ENCODE measurements at places on chromosomes 11 and 22.
A peak's percentile ranks its signal among the peaks of the same experiment; 100 is the strongest.

GRCh38 chr11:60786811-60787567, 1.9 kb downstream of the MS4A10 start:
- DNase-seq: peak; percentile 38

DNA sequence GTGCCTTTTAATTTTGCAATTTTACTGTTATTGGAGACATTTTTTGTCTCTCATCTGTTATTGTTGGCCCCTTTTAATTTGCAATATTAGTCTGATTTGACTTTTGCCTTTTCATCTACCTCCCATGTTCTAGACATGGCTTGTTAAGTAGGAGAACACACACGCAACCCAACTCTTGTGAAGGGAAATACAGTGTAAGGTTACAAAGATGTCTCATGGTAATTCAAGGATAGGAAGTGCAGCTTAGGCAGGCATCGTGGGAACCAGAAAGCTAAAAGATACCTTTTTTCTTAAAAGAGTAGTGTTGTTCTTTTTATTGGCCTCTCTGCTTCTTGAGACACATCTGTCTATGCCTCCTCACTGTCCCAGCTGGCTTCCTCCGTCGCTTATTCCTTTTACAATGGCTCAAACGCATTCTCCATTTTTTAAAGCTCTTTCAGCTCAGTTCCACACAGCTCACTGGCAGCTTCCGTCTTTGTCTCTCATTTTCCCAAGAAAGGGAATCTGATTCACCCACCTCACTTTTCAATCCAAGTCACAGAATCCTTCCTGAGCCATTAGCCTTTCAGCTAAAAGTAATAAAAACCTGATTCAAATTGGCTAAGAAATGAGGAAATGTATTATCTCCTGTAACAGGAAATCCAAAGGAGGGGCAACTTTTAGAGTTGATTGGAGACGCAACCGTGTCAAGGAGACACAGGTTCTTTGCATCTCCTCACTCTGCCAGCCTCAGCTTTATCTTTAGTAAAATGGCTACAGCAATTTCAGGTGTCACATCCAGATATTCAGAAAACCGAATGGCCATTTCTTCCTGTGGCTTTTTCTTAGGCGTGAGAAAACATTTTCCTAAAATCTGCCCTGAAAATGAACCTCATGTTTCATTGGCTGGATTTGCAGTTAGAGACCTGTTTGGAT, 57.2 kb downstream of the SIK2 start:
- no peak for DNase-seq

- no peak for DNase-seq
Measured at GRCh38 chr22:48297296-48297695, 1530.4 kb downstream of the BRD1 start.

- no peak for DNase-seq
Measured at GRCh38 chr11:45092404-45092785, 54.0 kb upstream of the PRDM11 start.

- DNase-seq: no peak
Measured at GRCh38 chr11:44255406-44256071, 54.4 kb downstream of the ALX4 start.

DNA sequence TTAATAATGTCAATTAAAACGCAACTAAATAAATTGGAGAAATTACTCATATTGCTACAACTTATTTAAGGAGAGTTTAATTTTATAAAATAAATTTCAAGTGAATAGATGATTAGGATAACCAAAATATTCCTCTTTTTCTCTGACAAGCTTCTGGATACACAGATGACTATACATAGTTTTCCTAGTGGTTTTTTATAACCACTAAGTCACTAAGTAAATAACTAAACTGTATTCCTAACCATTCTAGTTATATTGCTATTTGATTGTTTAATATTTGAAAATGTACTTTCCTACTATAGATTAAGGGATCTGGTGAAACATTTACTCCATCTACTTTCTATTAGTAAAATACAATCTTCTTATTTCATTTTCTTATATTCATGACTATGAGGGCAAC, 4.7 kb upstream of the ANGPTL5 start:
- no peak for DNase-seq

DNA sequence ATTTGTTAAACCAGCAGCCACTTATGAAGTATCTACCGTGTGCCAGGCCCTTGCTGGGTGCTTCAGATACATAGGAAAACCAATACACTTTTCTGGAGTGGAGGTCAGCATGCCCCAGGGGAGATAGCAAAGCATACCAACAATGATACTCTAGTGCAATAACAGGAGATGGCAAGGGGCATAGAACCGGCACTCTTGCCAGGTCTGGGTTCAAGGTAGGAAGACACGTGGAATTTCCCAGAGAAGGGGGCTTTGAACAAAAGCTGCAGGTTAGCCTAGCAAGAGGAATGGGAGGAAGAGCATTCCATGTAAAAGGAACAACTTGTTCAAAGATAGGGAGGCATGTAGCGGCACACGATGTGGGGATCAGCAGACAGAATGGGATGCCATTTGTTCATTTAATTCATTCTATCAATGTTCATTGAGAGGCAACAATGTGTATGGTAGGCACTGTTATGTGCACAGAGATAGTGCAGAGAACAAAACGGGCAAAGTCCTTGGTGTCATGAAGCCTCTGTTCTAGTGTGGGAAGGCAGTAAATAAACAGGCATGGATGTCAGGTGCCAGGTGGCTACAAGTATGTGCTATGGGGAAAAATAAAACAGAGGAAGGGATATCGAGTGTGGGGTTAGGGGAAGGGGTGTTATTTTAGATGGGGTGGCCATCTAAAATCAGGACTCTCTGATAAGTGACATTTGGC, 162.6 kb upstream of the E2F8 start:
- DNase-seq: no peak

DNA sequence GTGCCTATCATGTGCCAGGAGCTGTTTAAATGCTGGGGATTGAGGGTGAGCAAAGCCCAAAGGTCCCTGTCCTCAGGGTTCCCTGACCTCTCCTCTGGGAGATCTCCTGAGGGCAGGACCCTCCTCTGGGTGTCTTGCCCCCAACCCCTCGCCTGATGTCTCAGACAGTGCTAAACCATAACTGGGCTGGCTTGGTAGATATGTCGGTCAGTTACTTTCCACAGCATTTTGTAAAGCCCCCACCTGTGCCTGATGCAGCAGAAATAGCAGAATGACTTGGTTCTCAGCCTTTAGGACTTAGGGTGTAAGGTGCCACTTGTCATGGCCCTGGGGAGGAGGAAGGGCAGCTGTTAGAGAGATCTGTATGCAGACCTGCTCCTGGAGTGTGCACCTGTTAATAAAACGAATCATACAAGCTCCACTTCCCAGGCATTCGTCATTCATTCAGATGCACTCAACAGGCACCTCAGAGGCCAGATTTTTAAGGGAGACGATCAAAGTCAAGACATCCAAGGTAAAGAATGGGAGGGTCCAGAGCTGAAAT, 88.1 kb downstream of the TP53I11 start:
- no peak for DNase-seq

GRCh38 chr22:20267441-20268278, 458 bp downstream of the RTN4R start:
- no peak for DNase-seq

DNA sequence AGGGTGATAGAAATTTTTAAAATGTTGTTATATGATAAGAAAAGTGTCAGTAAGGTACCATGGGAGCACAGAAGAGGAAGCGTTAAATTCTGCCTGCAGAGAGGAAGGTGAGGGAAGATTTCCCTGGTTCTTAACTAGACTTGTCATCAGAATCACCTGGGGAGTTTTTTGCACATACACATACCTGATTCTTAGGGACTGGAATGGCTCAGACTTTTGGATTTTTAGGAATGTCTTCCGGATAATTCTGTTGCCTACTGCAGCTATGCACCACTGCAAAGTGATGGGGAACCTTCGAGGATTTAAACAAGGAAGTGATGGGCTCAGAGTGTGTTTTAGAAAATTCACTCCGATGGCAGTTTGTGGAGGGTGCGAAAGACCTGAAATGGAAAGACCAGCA, 21.9 kb downstream of the STX3 start:
- no peak for DNase-seq

- no peak for DNase-seq
Measured at GRCh38 chr11:10359171-10359570, 54.3 kb downstream of the ADM start.

DNA sequence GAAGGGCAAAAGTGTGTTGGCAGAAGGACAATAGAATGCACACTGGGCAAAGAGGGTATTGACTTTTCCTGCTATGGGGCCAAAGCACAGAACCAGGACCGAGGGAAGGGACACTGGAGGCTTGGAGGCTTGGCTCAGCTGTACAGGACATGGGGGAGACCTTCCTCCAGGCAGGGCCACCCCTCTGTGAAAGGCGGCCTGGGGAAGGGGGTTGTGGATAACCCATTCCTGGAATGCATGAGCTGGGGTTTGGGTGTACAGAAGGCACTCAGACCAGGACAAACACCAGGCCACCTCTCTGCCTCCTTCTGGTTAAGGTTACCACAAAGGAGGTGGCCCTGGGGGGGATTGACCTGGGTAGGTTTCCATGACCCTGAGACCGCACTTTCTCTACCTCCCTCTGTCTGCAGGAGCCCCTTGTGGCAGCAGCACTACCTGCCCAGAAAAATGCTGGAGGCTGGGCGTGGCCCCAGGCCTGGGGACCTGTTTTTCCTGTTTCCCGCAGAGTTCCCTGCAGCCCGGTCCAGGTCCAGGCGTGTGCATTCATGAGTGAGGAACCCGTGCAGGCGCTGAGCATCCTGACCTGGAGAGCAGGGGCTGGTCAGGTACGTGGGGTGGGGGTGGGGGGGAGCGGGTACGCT, 9.6 kb downstream of the P2RY2 start:
- no peak for DNase-seq

DNA sequence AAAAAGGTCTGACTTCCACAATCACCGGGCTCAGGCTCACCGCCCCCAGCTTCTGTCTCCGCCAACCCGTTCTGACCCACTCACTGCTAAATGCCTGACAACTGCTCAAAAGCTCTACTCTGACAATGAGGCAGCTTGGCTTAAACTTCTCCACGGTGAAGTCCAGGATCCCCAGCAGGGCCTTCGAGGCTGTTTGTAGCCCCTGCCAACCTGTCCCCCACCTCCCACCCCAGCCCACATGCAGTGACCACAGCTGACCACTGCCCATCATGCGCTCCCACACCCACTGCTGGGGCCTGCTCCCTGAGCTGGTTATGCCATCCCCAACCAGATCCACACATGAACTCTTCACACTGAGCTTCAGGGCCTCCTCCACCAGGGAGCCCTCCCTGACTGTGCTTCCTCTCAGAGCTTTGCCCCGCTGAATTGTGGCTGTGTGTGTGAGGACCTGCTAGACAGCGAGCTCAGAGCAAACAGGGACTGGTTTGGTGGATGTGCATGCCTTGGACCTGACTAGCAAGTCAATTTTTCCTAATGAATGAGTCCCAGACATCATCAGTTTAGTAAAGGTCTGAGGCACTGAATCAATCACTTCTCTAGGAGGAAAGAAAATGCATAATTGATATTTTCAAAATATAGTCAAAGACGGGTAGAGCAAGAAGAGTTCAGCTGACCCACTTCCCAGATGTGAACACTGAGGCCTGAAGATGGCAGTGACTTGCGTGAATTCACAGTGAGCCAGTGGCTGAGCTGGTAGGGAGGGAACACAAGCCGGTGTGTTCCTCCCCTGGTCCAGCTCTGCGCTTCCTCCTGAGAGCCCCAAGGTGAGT, 7.7 kb downstream of the LRRC32 start:
- no peak for DNase-seq

DNA sequence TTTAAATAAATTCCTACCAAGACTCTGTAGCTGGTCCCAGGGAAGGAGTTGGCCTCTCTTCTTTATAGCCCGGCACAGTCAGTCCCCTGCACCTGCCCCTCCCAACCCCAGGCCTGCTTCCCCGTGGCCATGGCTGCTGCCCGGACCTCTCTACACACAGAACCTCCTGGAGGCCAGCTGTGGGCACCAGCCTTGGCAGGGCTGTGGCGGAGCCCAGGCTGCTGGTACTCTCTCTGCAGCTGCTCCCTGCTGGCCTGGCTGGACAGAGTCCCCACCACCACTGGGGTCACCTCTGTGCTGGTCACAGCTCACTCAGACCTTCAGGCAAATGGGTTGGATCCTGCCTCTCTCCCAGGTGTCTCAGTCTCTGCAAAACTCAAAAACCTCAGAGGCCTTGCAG, 69.3 kb downstream of the LRP5 start:
- DNase-seq: no peak

GRCh38 chr22:37163575-37164504, 14.1 kb upstream of the IL2RB start:
- DNase-seq: no peak

DNA sequence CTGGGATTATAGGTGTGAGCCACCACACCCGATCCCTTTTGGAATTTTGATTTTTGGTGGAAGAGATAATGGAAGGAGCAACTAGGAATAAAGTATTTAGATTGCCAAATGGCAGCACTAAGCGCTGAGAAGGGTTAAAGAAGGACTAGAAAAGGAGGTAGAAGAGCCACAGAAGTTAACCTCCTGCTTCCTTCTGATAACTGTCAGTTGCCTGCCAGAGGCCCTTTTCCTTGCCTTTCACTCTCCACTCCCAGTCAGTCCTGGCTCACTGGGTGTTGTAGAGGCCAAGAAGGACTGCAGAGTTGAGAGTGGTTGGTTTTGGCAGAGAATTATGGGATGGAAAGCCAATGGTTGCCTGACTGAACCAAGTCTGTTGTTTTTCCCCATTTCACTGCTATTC, 19.3 kb downstream of the ZC3H12C start:
- DNase-seq: no peak

- no peak for DNase-seq
Measured at GRCh38 chr11:124867700-124868099, 2.5 kb downstream of the ROBO3 start.

- peak; percentile 21 for DNase-seq
Measured at GRCh38 chr11:108037636-108038035, 28.9 kb downstream of the CUL5 start.

DNA sequence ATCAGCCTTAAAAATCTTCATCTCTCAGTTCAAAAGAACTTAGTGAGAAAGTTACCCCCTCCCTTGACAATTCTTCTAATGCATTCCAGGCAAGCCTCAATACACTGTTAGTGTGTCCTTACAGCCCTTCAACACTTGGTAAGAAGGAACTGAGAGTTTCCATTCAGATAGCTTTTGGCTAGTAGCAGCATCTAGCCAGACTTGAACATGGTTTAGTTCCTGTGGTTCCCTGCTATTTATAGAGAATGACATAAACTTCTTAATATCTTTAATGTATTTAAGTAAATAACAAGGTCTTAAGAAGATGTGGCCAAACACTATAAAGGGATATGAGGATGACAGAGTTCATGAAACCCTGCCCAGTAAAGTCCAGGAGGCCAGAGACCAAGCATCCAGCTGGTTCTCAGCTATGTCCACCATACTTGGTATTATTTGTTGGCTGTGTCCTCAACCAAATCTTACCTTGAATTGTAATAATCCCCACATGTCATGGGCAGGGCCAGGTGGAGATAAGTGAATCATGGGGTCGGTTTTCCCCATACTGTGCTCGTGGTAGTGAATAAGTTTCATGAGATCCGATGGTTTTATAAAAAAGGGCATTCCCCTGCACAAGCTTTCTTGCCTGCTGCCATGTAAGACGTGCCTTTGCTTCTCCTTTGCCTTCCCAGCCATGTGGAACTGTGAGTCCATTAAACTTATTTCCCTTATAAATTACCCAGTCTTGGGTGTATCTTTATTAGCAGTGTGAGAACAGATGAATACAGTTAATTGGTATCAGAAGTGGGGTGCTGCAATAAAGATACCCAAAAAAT, 132.4 kb downstream of the LARGE1 start:
- DNase-seq: no peak

GRCh38 chr11:86247608-86248007, 3.1 kb downstream of the EED start:
- no peak for DNase-seq
